Fibroblast of villous mesenchyme (primary cell): ENCODE measurements at places on chromosomes 11 and 22.
A peak's percentile ranks its signal among the peaks of the same experiment; 100 is the strongest.

DNA sequence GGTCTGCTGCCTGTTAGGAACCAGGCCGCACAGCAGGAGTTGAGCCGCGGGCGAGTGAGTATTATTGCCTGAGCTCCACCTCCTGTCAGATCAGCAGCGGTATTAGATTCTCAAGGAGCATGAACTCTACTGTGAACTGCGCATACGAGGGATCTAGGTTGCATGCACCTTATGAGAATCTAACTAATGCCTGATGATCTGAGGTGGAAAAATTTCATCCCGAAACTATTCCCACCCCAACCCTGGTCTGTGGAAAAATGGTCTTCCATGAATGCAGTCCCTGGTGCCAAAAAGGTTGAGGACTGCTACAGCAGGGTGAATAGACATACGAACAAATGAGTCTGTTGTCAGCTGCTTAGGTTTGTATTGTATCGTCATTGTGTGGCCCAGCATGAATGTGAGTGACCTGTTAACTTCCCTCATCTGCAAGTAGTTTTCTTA, 29.8 kb downstream of the RNF141 start:
- no peak for DNase-seq

DNA sequence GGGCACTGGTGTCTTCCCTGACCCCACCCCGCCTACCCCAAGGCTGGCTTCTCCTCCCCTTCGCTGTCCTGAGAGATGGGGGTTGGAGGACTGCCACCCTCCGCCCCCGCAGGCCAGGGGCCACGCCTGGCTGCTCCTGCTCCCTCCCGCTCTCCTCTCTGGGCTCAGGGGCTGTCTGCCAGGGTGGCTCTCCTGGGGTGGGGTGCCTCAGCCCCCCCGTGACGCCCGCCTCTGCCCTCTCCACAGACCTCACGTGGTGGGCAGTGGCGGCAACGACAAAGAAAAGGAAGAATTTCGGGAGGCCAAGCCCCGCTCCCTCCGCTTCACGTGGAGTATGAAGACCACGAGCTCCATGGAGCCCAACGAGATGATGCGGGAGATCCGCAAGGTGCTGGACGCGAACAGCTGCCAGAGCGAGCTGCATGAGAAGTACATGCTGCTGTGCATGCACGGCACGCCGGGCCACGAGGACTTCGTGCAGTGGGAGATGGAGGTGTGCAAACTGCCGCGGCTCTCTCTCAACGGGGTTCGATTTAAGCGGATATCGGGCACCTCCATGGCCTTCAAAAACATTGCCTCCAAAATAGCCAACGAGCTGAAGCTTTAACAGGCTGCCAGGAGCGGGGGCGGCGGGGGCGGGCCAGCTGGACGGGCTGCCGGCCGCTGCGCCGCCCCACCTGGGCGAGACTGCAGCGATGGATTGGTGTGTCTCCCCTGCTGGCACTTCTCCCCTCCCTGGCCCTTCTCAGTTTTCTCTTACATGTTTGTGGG, 8.1 kb downstream of the RCOR2 start:
- no peak for DNase-seq

GRCh38 chr22:44920183-44920582, 89.6 kb downstream of the PHF21B start:
- no peak for DNase-seq

- DNase-seq, result peak; percentile 66
Measured at GRCh38 chr11:28697920-28698827, 590.0 kb downstream of the METTL15 start.

DNA sequence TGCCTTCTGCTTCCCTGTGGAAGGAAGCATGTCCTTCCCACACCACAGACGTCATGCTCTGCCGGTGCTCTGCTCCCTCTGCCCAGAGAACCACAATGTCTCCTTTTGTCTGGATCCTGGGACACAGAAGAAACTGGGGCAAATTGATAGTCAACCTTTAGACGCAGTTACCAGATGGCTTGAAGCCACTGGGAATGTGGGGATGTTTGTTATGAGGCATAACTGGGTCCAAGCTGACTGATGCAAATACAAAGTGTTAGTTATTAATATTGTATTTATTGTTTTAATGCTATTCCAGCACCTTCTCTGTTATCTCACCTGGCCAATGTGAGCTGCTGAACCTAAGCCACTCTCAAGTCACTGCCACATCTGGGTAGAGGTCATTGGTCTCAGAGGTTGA, 322.2 kb downstream of the SHANK2 start:
- no peak for DNase-seq

GRCh38 chr11:111665777-111666176, 63.5 kb downstream of the SIK2 start:
- peak; percentile 60 for DNase-seq

DNA sequence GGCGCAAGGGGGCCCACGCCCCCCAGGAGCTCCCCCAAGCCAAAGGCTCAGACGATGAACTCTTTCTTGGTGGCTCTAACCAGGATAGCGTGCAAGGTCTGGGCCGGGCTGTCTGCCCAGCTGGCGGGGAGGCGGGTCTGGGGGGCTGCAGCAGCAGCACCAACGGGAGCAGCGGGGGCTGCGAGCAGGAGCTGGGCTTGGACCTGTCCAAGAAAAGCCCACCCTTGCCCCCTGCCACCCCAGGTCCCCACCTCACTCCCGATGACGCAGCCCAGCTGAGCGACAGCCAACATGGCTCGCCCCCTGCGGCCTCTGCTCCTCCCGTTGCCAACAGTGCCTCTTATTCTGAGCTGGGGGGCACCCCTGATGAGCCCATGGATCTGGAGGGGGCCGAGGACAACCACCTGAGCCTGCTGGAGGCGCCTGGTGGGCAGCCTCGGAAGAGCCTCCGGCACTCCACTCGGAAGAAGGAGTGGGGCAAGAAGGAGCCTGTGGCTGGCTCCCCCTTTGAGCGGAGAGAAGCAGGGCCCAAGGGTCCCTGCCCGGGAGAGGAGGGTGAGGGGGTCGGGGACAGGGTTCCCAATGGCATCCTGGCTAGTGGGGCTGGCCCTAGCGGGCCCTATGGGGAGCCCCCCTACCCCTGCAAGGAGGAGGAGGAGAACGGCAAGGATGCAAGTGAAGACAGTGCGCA, 21.6 kb upstream of the TMEM191C start:
- no peak for DNase-seq

GRCh38 chr11:120310870-120311269, 14.2 kb upstream of the TLCD5 start:
- DNase-seq, result no peak

GRCh38 chr11:67308031-67308866, 4.9 kb downstream of the SSH3 start:
- no peak for DNase-seq

DNA sequence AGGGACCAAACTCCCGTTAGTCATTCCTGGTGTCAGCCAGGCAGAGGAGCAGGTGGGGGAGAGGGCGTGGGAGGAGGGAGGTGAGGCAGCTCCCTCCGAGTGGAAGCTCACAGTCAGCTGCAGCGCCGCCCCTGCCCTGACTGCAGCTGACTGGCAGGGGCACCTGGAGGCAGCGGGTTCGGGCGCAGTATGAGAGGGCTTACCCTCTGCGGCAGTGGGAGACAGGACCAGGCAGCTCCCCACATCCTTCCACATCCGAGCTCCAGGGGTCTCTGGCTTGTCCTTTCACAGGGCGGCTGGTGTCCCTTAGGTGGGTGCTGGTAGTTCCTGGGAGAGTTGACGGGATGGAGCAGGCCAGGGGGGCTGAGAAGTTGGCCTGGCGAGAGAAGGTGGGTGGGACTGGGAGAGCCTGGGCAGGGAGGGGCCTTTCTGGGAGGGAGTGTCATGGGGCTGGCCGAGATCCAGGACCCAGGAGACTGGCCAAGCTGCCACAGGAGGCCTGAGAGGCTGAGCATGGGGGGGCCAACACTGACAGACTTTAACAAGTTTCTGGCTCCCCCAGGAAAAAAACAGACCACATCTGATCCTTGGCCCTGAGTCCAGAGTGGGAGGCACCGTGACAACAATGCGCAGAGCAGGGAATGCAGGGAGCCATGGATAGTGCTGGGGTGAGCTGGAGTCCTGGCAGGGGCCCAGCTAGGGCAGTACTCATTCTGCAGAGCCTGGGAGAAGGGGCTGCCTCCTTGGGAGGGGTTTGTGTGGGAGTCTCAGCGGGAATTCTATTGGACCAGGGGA, 4.9 kb downstream of the ADORA2A start:
- peak; percentile 38 for DNase-seq

DNA sequence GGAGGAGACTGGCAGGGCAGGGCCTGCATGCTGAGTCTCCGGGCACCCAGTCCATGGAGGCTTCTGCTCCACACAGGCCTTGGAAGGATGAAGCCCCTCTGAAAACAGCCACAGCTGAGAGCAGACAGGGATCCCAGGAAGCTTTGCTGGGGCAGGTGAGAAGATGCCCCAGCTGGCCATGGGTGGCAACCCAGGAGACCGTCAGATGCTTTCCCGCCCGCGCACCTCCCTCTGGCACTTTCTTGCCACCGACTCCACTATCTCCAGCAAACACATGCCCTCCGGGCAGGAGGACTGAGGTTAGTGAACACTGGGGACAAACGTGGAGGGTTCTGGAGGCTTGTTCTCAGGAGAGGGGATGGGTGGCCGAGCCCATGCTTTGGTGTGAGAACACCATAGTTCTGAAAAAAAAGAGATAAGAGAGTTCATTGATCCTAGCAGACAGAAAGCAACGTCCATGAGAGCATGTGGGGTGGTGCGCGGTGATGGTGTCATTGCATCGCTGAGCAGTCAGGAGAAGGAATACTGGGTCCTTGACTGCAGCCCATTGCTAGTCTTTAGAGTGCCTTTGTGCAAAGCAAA, 2.3 kb downstream of the C1QTNF6 start:
- no peak for DNase-seq

GRCh38 chr11:35192347-35192746, 53.4 kb downstream of the CD44 start:
- DNase-seq, result peak; percentile 70

DNA sequence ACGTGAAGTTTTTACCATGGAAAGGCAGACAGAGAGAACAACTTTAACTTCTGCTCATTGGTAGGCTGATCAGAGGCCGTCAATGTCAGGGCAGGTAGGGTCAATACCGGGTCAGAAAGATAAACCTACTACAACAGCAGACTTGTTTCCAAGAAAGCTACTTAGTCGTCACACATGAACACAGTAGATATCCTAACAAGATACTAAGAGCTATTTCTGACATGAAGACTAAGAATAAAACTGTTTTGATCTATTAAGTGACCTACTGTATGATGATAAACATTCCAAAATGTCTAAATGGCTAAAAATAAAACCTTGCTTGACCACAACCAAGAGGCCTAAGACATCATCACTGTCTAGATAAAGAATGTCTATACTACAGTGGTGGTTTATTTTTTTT, 231.3 kb downstream of the CADM1 start:
- no peak for DNase-seq

- no peak for DNase-seq
Measured at GRCh38 chr11:1834779-1835670, at the start of gene SYT8. Gene SYT8 (plus strand): TSS chr11:1834990. CDS start chr11:1835106, 116 bp downstream.

- DNase-seq, result no peak
Measured at GRCh38 chr11:75996523-75997442, 181.8 kb downstream of the UVRAG start.

- no peak for DNase-seq
Measured at GRCh38 chr11:45104006-45104789, 42.2 kb upstream of the PRDM11 start.

DNA sequence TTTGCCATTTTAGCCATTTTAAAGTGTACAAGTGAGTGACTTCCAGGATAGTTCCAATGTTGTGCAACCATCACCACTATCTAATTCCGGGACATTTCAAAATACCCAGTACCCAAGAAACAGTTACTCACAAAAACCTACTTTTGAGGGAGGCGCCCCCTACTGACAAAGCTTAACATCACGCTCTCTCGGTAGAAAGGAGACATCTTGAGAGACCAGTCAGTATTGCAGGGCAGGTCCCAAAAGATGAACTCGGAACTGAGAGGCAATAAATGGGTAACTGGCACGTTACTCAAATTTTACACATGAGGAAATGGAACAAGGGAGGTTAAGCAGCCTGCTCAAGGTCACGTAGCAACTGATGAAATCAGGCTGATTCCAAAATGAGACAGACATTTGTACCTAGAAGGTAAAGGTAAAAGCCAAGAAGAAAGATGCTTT, 50.0 kb upstream of the POU2AF1 start:
- peak; percentile 67 for DNase-seq

GRCh38 chr11:10122326-10123197, 171.5 kb downstream of the SBF2 start:
- no peak for DNase-seq

GRCh38 chr11:94477624-94478023, 16.0 kb downstream of the MRE11 start:
- no peak for DNase-seq

- no peak for DNase-seq
Measured at GRCh38 chr11:132455044-132455443, 1077.3 kb downstream of the OPCML start.

DNA sequence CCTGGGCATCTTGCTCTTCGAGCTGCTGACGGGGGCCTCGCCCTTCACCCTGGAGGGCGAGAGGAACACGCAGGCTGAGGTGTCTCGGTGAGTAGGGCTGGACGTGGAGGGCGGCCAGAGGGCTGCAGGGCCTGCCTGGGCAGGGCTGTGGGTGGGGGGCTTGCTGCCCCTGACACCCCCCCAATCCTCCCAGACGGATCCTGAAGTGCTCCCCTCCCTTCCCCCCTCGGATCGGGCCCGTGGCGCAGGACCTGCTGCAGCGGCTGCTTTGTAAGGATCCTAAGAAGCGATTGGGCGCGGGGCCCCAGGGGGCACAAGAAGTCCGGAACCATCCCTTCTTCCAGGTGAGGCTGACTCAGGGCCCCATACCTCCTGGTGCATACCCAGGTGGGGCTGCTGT, 2.7 kb downstream of the RPS6KA4 start:
- no peak for DNase-seq

- DNase-seq, result no peak
Measured at GRCh38 chr11:59078435-59078834, 7.7 kb upstream of the GLYATL1B start.

- peak; percentile 68 for DNase-seq
Measured at GRCh38 chr11:35622070-35622469, 3.8 kb downstream of the FJX1 start.
